ENCODE measurements at places on chromosomes 6 and 20. TPM values are rescaled to one million over a fixed set of nuclear protein-coding genes. Genes with fewer than 3 reads are reported as not detected.

The SLC22A3 gene
- polyA plus RNA-seq, result 5.9 TPM

The PGM3 gene
- polyA plus RNA-seq, result 47.9 TPM

The NKAIN4 gene
- polyA plus RNA-seq, result 29.0 TPM

The SLC17A2 gene
- polyA plus RNA-seq, result 0.46 TPM

The MAN1A1 gene
- polyA plus RNA-seq, result 119 TPM

The SMPDL3A gene
- polyA plus RNA-seq, result 17.9 TPM

Data from right renal pelvis (tissue), 4 donors.